ENCODE measurements at places on chromosomes 5 and 9.
A peak's percentile ranks its signal among the peaks of the same experiment; 100 is the strongest.

DNA sequence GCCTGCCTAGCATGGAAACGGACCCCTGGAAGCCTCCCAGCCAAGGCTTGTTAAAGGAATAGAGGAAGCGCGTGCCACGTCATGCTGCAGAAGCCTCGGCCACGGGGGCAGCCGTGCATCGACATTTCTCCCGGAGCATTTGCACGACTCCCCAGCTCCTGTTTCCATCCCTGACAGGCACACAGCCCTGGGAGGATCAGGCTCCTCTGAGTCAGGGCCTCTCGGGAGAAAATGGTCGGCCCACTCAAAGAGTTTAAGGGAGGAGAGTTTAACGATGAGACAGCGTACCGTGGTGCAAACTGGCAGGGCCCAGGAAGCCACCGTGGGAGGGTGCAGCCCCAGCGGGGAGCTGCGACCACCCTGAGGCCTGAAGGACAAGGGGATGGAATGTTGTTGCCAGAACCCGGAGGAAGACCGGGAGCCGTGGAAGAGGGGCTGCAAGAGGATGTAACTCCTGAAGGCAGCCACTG lies 213.6 kb downstream of the PAX5 start:
- no peaks in the 10 kb centered on the region for H3K4me1 ChIP-seq
- H3K4me3 ChIP-seq = no peak overlapping the region
- no peak for DNase-seq

DNA sequence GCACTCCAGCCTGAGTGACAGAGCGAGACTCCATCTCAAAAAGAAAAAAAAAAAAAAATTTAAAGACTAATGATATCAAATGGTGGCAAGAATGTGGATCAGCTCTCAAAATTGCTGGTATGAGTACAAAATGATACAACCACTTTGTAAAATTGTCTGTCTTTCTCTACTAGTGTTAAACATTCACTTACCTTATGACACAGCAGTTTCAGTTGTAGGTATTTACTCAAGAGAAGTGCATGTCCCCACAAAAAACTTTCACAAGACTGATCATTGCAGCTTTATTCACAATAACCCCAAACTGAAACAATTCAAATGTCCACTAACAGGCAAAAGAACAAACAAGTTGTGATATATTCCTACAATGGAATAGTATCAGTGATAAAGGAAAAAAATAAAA lies 14.7 kb upstream of the CETN3 start:
- H3K27me3 ChIP-seq = no peaks in the 10 kb centered on the region
- H3K36me3 ChIP-seq = no peaks in the 10 kb centered on the region
- no peak for DNase-seq
- H3K4me1 ChIP-seq = no peaks in the 10 kb centered on the region
- no peak overlapping the region for H3K27ac ChIP-seq

- no peaks in the 10 kb centered on the region for H3K36me3 ChIP-seq
- H3K27me3 ChIP-seq = no peaks in the 10 kb centered on the region
- DNase-seq = no peak
- no peak overlapping the region for H3K27ac ChIP-seq
- H3K4me3 ChIP-seq = no peak overlapping the region
- H3K4me1 ChIP-seq = no peaks in the 10 kb centered on the region
Observed at GRCh38 chr9:94199776-94200175, 59.3 kb upstream of the ZNF169 start.

DNA sequence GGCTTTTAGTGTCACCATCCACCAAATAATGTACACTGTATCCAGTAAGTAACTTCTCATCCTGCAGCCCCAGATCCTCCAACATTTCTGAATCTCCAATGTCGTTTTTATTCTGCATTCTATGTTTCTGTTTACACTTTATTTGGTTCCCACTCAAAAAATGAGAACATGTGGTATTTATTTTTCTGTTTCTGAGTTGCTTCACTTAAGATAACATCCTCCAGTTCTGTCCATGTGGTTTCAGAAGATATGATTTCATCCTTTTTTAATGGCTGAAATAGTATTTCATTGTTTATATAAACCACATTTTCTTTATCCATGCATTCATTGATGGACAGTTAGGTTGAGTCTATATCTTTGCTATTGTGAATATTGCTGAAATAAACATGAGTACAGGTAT lies 677.3 kb upstream of the FTMT start:
- H3K4me1 ChIP-seq = no peaks in the 10 kb centered on the region
- no peaks in the 10 kb centered on the region for H3K27me3 ChIP-seq
- no peak for DNase-seq
- H3K36me3 ChIP-seq = no peaks in the 10 kb centered on the region
- no peak overlapping the region for H3K4me3 ChIP-seq

GRCh38 chr9:28289746-28290145 lies 716.5 kb upstream of the C9orf72 start:
- peak; percentile 8 for DNase-seq
- no peaks in the 10 kb centered on the region for H3K4me1 ChIP-seq
- H3K36me3 ChIP-seq = no peaks in the 10 kb centered on the region
- no peak overlapping the region for H3K4me3 ChIP-seq

GRCh38 chr5:96331210-96331609 lies 101.8 kb downstream of the PCSK1 start:
- no peak overlapping the region for H3K4me3 ChIP-seq
- DNase-seq = no peak
- no peaks in the 10 kb centered on the region for H3K36me3 ChIP-seq
- H3K27ac ChIP-seq = no peak overlapping the region
- H3K27me3 ChIP-seq = no peaks in the 10 kb centered on the region

- H3K27ac ChIP-seq = no peak overlapping the region
- DNase-seq = no peak
- H3K27me3 ChIP-seq = no peaks in the 10 kb centered on the region
- H3K4me1 ChIP-seq = no peaks in the 10 kb centered on the region
Observed at GRCh38 chr9:75780185-75780584, 110.3 kb upstream of the PCSK5 start.

- no peaks in the 10 kb centered on the region for H3K4me1 ChIP-seq
- no peaks in the 10 kb centered on the region for H3K27me3 ChIP-seq
- H3K27ac ChIP-seq = no peak overlapping the region
- DNase-seq = no peak
Observed at GRCh38 chr5:97338729-97339128, 155.7 kb upstream of the RIOK2 start.

DNA sequence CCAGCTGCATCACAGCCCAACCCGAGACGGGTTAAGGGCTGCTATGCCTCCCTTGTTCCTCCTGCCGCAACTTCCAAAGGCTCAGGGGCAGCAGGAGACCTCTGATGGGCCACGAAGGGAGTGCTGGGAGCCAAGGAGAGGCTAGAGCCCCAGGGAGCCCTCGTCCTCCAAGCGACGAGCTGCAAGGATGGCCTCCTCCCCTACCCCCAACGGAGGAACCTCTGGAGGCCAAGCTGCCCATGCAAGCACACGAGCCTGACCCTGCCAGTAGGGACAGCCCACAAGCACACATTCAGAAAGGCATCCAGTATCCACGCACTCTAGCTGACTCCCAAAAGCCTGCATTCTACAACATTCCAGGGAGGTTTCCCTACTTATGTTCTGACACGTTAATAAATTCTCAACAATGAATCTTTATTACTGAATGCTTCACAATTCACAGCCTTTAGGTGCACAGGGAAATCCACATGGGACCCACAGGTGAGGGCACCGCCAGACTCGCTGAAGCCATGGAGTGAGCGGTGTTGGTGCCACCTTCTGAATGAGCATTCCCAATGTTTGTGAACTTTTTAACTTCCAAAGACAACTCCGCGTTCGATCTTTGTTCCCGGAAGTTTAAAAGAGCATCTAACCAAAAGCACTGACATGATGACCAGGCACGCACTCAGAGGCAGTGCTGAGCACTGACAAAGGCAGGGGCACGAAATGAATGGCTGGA lies 28.7 kb downstream of the IPPK start:
- H3K27ac ChIP-seq = no peak overlapping the region
- H3K4me1 ChIP-seq = no peaks in the 10 kb centered on the region
- H3K36me3 ChIP-seq = peaks cover 12% of the 10 kb centered on the region
- no peaks in the 10 kb centered on the region for H3K27me3 ChIP-seq
- DNase-seq = no peak

Data from PC-3 (cell line).